ENCODE measurements at places on chromosomes 3 and 15. TPM values are rescaled to one million over a fixed set of nuclear protein-coding genes. Genes with fewer than 3 reads are reported as not detected.

Gene CIDEC
- total RNA-seq: not detected

Gene ENTPD3
- total RNA-seq: 0.72 TPM

Gene C2CD4A
- total RNA-seq: not detected

Gene EID1
- total RNA-seq: 146 TPM

Gene USP50
- 1.5 TPM for total RNA-seq

Data from mesothelial cell of epicardium (in vitro differentiated cells).